Midbrain (tissue), 1 donor: ENCODE measurements at places on chromosomes 7 and 10.
A peak's percentile ranks its signal among the peaks of the same experiment; 100 is the strongest.

- no peak for DNase-seq
Measured at GRCh38 chr10:51030480-51030879, 43.8 kb upstream of the PRKG1 start.

DNA sequence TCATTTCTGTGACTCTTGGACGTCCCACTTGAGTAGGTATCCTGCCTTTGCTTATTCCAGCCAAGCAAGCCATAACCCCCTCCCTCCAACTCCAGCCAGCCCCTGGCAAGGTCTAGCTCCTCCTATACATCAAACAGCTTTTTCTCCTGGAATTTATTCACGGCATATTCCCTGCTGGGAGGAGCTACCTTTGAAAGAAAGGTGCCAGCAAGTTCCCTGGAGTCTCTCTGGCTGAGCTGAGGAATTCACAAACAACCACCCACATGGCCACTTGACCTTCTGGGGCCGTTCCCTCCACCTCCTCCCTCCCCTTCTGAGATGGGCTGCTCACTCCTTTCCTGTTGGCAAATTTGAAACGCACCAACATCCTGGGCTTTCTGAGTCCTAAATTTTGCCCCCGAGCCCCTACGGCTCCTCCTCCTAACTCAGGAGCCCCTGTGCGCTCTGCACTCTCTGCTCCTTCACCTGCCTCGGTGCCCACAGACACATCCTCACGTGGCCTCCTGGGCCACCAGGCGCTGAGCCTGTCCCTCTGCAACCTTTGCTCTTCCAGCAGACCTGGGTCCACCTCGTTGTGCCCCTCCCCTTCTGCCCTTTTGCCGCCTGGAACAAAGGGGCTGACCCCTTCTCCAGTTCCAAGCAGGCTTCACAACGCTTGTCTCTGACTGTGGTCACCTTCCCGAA is 48.0 kb downstream of the HSPA12A start:
- DNase-seq, result no peak

DNA sequence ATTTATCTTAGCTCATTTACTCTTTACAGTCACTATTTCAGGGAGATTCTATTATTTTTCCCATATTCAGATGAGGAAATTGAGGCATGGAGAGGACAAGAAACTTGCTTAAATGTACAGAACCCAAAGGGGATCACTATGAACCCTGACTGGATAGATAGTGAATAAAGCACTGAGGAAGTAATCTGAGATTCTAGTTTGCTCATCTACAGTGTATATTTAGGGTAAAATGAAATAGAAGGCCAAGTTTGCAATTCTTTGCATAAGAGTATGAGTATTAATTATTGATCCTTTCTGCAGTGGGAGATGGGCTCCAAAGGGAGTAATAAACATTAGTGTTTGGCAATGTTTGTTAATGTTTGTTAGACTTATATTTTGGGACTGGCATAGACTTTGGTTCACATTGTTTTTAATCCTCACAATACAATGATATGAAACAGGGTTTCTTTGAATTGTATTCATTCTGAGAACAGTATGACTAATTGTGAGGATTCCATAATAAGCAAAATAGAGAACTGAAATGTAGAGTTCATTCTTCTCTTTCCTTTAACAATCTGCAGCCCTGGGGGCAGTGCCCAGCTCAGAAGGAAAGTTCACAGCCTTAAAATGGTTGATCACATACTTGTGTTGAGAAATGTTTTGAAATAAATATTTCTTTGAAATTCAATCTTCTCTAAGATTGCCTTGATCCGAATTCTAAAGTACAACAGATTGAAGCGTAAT is 131.0 kb upstream of the ZNF804B start:
- no peak for DNase-seq

DNA sequence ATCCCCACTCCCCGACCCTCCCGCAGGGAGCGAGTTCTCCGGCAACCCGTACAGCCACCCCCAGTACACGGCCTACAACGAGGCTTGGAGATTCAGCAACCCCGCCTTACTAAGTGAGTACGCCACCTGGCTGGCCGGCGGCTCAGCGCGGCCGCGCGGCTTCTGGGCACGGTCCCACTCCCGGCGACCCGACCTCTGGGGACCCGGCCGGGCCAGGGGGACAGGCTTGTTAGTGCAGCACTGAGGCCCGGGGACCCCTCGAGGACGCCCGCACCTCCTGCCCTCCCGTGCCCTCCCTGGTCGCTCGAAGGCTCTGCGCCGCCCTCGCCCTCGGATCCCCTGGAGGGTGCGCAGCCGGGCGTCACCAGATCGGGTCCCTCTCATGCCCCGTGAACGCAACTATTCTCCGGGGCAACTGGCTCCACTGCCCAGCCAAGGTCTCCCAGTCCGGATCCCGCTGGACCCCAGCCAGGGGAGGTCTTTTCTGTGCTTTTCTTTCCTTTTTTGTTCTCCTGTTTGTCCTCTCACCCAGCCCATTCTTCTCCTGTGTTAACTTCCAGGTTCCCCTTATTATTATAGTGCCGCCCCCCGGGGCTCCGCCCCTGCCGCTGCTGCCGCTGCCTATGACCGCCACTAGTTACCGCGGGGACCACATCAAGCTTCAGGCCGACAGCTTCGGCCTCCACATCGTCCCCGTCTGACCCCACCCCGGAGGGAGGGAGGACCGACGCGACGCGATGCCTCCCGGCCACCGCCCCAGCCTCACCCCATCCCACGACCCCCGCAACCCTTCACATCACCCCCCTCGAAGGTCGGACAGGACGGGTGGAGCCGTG is 81.8 kb downstream of the PAX2 start:
- no peak for DNase-seq

DNA sequence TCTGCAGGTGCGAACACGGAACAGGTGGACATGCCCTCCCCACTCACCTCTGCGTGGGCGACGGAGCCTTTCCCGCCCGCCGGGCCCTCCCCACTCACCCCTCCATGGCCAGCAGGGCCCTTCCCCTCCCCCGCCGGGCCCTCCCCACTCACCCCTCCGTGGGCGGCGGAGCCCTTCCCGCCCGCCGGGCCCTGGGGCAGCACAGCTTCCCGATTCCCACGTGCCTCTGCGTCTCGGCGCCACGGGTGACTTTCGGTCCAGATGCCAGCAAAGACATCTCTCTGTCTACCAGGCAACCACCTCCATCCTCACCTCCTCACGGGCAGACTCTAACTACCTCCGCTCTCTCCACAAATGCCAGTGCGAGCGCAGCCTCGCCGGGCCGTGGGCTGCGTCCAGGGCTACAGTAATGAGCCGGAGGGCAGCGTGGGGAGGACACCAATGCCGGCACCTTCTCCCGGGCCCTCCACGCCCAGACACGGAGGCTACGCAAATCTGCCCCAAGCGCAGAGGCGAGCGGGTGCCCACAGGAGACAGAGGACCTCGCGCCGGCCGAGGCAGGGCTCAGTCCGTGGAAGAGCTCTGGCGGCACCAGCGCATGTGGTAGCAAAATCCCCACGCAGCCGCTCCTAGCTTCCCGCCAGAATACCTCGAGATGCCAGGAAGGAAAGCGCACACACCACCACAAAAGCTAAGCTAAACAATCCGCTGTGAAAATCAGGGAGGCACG is 21.8 kb downstream of the GPER1 start:
- no peak for DNase-seq

DNA sequence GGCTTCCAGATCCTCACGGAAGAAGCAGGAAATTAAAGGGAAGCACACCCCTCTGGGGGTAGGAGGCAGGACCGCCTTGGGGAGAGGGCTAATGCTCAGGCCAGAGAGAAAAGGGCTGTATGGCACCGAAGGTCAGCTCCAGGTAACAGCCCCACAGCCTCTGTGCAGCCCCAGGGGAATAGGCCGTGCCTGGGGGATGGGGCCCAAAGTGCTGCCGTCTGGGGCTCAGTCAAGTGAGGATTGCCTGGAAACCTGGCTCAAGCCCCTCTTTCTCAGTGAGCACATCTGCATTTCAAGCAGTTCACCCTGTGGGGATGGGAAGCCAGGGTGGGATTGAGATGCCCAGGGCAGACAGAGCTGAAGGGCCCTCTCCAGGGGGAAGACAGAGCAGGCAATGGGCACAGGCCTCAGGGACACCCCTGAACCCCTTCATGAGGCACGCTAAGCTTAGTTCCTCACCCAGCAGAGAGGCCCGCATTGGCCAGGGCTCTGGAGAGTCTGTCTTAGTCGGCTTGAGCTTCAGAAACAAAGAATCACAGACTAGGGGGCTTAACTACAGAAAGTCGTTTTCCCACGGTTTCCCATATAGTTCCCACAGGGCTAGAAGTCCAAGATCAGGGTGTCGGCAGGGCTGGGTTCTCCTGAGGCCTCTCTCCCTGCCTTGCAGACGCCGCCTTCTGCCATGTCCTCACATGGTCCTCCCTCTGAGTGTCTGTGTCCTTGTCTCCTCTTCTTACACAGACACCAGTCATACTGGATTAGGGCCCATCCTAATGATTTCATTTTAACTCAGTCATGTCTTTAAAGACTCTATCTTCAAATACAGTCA is 118.2 kb downstream of the PTPN20 start:
- no peak for DNase-seq

DNA sequence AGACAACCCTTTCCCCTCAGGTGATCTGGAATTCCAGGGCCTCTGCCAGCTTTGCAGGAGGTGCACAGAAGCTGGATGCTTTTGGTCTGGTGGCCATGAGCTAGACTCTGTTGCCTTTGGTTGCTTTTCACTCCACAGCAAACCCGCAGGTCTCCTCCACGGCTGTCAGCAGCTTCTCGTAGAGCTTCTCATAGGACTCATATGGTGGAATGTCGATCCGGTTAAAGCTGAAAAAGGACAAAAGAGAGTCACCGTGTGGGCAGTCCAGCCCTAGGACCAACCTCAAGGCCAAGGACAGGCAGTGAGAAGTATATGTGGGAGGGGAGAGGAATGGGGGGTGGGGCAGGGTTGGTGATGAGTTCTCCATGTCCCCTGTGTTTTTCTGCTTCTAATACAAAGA is 113.5 kb downstream of the SMURF1 start:
- no peak for DNase-seq

GRCh38 chr7:80124526-80125264 is 9.9 kb upstream of the GNAI1 start:
- DNase-seq, result no peak

- peak; percentile 5 for DNase-seq
Measured at GRCh38 chr7:97480772-97481390, 251.0 kb upstream of the TAC1 start.

DNA sequence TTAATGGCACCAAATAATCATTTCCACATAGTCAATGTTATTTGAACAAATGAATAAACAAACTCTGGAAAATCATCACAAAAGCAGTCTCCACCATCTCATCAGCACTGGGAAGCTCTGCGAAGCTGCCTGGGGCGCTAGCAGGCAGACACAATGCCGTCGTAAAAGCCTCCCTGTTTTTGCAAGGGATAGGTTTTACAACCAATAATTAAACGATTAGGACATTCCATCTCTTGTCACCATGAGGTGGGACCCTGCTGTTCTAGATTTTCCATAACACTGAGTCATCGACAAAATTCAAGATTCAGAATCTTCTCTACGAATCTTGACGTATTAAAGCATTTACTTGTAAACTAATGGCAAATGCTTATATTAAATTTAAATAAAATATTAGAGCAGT is 172.8 kb upstream of the AKR1E2 start:
- DNase-seq, result no peak

- no peak for DNase-seq
Measured at GRCh38 chr10:43899224-43899959, 250.7 kb upstream of the ZNF32 start.

DNA sequence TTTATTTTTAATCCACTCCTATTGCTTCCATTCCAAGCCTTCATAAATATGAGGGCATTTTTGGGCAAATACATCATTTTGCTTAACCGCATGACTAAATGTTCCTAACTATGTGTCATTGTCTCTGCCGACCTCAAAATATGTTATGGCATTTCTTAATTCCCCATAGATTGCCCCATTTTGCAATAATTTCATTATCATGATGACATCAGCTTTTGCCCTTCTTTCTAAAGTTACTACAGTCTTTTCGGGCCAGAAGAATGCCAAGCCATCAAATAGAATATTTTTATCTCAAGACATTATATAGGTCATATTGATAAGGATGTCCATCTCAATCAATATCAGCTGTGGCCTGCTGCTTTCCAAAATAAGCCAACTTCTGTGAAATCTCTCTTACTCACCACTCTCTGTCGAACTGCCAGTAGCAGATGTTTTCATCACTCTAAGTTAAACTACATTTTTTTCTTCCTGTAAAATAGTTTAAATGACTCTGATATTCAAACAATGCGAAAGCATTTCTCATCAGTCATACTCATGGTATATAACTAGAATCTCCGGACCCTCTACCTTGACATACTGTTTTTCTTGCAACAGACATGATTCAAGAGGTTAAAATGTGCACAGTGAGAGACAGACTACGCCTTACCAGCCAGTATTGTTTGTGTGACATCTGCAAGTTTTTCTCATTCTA is 1254.6 kb upstream of the CELF2 start:
- no peak for DNase-seq

DNA sequence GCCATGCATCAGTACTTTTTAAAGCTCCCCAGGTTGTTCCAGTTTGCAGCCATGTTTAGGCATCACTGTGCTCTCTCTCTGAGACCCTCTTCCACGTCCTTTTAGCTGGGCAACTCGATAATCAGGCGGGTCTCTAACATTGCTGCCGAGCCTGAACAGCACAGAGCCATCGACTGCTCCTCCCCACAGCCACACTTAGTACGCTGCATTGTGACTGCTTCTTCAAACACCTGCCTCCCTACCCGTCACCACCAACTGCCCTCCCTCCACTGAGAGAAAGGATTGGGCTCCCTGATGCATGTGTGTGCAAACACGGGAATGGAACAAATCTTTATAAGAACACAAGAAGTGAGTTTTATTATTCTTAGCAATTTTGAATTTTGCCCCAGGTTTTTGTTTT is 11.4 kb upstream of the TACR2 start:
- no peak for DNase-seq

GRCh38 chr10:101690461-101690860 is 4.5 kb downstream of the FBXW4 start:
- DNase-seq, result no peak

DNA sequence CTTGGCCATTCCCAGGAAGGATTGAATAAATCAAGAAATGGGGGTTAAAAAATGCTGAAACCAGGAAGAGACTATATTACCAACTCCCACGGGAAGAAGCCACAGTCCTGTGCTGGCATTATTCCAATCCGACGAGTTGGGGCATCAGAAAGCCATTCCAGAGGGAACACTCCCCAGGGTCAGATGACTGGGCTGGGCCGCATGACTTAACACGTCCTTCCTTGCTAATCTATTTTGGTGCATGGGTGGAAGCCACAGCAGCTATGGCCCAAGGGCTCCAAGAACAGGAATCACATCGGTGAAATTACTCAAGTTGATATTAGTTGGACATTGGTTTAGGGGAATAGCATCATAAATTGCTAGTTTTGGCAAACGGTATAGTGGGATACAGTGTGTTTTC is 592.9 kb upstream of the NRP1 start:
- no peak for DNase-seq
